ENCODE measurements at places on chromosomes 13 and 19. TPM values are rescaled to one million over a fixed set of nuclear protein-coding genes. Genes with fewer than 3 reads are reported as not detected.
A peak's percentile ranks its signal among the peaks of the same experiment; 100 is the strongest.

MAMSTR gene
- 2.6 TPM for total RNA-seq

LSM14A gene
- 189 TPM for total RNA-seq

CALR3 gene
- 0.91 TPM for total RNA-seq

PSG3 gene
- not detected for total RNA-seq

GRCh38 chr19:2582984-2583956, 107.3 kb downstream of the GADD45B start:
- no peak for DNase-seq

DNA sequence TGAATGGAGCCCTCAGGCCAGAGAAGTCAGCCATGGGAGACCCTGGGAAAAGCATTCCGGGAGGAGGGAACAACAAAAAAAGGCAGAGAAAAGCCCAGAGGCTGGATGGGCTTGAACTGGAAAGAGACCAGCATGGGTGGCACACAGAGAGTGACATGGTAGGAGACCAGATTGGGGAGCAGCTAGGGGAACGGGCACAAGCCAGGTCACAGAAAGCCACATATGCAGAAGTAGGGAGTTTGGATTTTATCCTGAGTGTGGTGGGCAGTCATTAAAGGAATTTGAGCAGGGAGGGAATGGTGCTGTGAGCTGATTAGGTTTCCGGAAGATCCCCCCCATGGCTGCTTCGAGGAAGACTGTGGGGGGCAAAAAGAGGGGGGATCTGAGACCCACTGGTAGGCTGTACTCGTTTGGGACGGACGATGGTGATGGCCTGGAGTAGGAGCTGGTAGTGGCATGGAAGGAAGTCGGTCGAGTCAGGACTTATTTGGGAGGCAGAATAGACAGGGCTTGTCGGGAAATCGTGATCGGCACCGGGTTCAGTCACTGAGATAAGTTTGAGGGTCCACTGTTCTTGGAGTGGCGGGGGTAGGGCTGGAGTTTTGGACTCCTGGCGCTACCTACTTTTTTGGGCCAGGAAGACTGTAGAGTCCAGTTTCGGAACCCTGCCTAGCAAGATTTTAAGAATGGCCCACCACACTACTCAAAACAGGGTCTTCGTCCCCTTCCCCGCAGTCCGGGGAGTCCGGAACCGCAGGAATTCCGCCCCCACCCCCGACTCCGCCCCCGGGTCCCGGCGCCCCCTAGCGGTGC, 949 bp downstream of the SERTAD1 start:
- no peak for DNase-seq

DNA sequence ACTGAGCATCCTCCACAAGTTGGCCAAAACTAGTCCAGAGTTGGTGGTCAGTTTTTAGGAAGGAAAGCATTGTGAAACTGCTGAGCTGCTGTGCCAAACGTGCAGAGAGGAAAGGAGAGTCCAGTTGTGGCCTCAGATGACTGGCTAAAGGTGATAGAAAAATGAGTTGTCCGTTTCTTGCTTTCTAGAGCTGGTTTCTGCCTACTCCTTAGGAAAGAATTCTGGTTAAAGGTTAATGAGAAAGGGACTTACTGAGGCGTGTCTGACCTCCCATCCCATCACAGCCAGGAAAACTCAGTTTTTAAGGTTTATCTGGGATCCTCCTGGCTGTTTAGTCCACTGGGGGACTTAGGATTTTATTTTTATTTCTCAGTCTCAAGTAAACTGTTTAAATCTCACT, 1186.3 kb downstream of the UQCRFS1 start:
- DNase-seq = no peak

DNA sequence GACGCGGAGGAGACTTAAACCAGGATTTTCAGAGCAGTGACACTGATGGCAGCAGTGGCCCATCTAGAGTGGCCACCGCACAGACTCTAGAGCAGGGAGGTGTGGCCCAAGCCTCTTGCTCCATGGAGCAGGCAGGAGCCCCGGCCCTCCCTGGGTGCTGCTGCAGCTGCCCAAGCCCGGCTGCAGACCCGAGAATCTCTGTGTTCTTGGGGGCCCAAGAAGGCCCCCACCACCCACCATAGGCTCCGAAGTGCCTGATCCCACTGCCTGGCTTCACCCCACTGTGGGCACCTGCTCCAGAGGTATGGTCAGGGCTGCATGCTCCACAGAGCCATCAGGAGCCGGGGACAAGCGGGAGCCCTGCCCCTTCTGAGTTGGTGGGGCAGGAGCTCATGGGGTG, 36.1 kb downstream of the CEP89 start:
- DNase-seq = no peak

DNA sequence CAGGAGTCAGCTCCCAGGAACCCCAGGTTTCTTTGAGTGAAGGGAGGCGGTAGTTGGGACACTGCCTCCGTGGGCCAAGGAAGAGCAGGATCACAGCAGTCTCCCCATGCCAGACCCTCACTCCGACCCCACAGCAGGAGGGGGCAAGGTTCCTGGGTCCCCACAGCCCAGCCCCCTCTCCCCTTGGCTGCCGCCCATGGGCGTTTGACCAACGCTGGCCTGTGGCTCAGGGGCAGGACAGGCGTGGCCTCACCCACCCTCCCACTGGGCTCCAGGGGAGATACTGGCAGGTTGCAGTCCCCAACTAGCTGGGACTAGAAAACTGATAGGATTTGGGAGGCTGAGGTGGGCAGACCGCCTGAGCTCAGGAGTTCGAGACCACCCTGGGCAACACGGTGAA, 9.2 kb downstream of the COPE start:
- no peak for DNase-seq

- peak; percentile 17 for DNase-seq
Observed at GRCh38 chr13:43368003-43368402, 344.6 kb downstream of the DNAJC15 start.

- DNase-seq = no peak
Observed at GRCh38 chr19:15316498-15316897, 15.8 kb downstream of the BRD4 start.

DNA sequence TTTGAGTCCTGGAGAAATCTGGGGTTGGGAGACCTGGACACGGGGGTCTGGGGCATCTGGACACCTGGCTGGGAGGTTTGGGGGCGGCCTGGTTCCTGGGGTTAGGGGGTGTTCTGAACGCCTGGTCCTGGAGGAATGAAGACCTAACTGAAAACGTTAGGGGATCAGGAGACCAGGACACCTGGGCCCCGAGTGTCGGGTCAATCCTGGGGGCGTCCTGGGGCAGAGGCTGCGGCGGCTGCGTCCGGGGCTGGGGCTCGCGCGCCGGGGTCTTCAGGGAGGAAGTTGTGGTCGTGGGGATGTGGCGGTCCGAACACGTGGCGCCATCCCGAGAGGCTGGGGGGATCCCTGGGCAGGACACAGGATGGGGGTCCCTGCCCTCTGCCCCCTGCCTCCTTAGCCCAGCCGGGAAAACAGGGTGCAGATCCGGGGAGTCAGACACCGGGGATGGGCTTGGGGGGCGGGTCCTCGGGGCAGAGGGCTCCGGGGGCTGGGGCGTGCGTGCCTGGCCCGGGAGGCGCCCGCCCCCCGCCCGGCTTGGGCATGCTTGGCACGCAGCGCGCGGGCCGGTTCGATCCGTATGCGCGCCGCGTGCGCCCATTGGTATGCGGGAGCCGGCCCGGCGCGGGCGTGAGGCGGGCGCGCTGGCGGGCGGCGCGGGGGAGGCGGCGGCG, 632 bp downstream of the NPAS1 start:
- DNase-seq = no peak

GRCh38 chr19:33998739-33999345, 173.5 kb upstream of the LSM14A start:
- no peak for DNase-seq

- no peak for DNase-seq
Observed at GRCh38 chr13:86098511-86098910, 299.3 kb upstream of the SLITRK6 start.

DNA sequence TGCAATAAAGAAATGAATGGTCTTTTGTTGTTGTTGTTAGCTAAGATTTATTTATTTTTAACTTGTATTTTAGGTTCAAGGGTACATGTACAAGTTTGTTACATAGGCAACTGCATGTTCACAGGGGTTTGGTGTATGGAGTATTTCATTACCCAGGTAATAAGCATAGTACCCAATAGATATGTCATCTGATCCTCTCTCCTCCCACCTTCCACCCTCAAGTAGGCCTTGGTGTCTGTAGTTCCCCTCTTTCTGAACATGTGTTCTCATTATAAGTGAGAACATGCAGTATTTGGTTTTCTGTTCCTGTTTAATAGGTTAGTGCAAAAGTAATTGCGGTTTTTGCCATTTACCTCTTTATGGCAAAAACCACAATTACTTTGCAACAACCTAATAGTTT, 554.1 kb downstream of the TBC1D4 start:
- no peak for DNase-seq

DNA sequence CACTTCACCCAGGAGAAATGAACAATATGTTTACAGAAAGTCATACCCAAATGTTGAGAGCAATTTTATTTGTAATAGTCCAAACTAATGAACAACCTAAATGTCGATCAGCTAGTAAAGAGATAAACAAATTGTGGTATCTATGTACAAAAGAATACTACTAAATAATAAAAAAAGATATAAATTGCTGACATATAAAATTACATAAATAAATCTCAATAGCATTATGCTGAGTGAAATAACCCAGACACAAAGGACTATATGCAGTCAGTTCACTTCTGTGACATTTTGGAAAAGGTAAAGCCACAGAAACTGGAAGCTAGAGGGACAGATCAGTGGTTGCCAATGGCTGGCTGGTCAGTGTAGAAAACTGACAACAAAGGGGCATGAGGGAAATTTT, 346.0 kb upstream of the PCDH20 start:
- DNase-seq = no peak

DNA sequence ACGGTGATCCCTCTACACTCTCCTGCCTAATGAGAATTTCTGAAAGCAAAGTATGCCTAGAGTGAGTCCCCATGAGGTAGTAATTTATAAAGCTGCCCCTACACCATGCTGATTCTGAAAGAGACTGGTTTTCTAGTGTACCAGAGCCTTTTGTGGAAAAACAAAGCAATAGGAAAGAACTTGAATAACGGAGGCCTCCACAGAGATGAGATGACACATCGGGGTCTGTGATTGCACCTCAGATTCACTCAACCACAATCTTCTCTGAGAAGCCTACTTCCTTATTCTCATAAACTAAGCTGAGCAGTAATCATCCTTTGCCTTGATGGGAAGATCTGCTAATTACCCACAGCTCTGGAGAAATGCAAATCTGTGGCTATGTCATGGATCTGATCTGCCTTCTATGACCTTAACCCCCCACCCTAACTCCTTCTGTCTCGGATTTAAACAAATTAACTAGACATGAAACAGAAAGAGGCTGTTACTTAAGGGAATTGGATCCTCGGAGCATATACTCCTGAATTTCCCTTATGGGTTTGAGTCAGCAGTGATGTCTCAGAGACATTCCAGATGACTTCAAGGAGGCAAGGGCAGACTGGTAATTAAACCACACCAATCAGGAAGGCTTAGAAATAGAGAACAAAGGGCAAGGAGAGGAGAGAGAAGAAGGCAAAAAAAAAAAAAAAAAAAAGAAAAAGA, 128.0 kb downstream of the DCT start:
- no peak for DNase-seq
